DND-41 (cell line): ENCODE measurements at places on chromosomes 2 and 18.
A peak's percentile ranks its signal among the peaks of the same experiment; 100 is the strongest.

- DNase-seq: no peak
Measured at GRCh38 chr2:56009758-56010458, 86.3 kb upstream of the EFEMP1 start.

- no peak for DNase-seq
Measured at GRCh38 chr18:55054021-55054990, 95.0 kb upstream of the CCDC68 start.

GRCh38 chr2:78734221-78734620, 291.3 kb upstream of the REG3G start:
- no peak for DNase-seq

DNA sequence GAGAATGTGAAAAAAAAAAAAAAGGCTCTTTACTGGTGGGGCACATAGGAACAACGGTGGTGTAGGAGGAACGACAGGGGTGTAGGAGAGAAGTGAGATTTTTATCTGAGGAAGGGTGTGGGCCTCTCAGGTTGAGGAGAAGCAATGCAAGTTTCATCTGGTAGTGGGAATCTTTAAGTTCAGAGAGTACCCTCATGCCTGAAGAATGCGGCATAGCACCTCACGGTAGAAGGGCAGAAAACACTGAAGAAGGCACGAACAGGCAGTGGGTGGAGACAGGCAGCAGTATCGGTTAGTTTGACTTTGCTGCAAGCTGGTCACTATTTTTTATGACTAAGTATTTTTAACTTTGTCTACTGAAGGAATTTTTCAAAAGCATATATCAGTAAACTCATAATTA, 52.2 kb upstream of the TSPYL6 start:
- no peak for DNase-seq

DNA sequence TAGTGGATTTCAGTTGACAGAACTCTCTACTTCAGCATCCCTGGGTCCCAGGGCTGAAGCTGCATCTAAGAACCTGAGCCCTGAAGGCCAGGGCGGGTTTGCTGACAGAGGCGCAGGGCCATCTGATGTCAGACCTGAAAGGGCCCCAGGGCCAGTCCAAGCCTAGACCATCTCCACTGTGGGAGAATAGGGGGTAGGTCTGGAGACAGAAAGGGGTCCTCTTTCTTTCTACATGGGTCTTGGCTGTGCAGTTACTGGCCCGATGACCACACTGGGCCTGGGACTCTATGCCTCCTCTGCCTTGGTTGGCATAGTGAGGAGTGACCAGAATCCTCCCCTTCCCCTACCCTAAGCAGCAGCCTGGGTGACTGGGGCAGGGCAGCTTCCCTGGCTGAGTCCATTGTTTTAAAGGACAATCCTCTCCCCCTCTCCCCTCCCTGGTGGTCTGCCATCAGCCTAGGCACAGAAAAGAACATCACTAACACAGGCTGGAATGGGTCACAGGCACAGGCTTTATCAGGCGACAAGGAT, 34.5 kb downstream of the HS1BP3 start:
- DNase-seq: no peak

DNA sequence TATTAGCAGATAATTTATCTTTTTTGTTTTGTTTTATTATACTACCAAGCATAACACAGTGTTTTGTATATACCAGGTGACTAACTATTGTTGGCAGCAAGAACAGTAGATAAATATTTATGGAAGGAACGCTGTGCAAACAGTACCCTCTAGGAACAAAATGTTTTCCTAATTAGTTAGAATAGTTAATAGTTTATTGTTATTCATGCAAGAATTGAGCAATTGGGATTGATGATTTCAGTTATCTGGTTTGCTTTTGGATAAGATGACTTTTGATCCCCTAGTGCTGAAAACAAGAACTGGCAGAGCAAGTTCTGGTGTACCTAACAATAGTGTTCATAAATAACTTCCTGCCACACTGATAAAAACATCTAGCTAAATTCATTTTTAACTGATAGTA, 323.3 kb downstream of the TGIF1 start:
- no peak for DNase-seq

GRCh38 chr2:238563551-238563950, 136.8 kb downstream of the ASB1 start:
- DNase-seq: no peak

DNA sequence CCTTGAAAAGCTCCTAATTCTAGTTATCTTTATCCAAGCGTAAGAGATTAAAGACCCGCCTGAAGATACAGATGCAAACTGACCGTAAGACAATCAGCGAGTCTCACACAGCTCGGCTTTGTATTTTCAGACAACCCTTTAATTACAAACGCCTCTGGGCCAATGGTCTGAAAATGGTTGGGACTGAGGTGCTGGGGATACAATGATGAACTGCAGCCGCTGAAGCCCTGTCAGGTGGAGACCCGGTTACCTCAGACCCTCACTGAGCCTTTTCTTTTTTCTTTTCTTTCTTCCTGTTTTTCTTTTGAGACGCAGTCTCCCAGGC, 715 bp upstream of the CFAP36 start:
- DNase-seq: no peak

- no peak for DNase-seq
Measured at GRCh38 chr2:158598862-158599517, 142.2 kb downstream of the PKP4 start.

DNA sequence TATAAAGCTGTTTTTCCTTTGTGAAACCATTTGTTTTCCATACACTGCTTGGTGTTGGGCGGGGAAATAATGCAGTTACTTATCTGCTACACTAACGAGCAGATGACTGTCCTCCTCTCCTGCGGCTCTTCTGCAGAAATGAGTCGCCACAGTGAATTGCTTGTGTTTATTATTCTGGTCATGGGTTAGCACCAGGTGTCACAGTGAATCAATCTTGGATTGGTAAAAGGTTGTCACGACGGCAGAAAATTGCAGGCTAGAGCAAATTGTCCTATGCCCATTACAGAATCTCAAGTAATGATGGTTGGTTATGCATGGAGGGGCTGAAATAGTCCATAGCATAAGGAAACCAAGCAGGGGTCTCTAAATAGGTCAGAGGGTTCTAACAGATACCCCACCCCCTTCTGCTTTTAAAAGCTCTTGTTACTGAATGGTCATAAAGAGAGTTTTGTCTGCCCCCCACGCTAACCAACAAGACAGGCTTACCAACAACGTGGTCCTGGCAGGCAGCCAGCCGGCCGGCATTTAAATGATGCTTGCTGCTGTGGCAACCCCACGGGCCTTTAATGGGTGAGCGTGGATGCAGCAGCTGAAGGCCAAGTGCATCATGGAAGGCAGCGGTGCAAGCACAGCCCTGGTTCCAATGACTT, 29.5 kb downstream of the RAB31 start:
- DNase-seq: no peak

DNA sequence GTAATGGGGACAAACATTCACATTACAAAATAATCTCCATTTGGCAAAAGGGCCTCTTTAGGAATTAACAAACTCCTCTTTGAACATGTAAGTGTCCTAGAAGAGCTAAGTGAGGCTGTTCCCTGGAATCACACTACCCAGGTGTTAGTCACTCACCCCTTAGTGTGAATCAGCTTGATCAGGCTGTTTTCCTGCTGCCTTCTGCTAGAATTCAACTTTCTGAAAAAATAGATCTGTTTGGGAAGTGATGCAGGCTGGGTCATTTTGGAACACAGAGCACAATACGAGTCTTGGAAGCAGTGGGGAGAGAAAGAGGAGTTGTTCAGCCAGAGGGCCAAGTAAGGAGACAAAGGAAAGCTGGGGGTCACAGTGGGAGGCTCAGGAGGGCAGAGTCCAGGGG, 40.0 kb downstream of the TTC32 start:
- no peak for DNase-seq

GRCh38 chr18:48996901-48997463, 46.2 kb upstream of the SMAD7 start:
- peak; percentile 29 for DNase-seq

- DNase-seq: no peak
Measured at GRCh38 chr2:28377984-28378678, 14.5 kb upstream of the FOSL2 start.

DNA sequence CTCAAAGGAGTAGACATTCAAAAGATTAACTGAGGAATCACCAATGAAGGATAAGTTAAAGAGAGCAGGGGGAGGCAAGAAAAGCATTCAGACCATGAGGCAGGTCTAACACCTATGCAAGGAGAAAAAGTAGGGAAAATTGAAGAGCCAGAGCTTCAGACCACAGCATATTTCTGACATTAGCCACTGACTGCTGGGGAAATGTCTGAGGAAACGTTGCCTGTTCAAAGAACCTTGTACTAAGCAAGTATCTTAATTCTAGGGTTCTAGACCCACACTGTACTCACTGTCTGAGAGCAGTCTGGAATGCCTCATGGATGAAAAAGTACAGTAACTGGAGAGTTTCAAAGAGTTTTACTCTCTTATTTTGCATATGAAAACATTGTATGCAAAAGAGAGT, 39.5 kb upstream of the TFPI start:
- DNase-seq: no peak

DNA sequence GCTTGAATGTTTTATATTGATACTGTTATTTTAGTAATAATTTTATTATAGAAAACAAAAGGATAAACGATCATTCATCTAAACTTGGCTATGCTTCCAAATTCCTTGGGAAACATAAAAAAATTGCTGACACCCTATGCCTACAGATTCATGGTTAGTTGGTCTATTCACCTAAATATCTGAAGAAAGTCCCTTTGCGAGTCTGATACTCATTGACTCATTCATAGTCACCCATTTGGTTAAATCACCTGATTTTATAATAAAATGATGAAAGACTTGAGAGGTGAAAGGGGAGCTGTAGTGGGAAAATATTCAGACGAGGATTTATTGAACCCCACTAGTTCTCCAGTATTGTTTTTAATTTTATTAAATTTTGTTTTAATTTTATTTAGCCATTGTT, 112.0 kb downstream of the PTPN4 start:
- DNase-seq: no peak

DNA sequence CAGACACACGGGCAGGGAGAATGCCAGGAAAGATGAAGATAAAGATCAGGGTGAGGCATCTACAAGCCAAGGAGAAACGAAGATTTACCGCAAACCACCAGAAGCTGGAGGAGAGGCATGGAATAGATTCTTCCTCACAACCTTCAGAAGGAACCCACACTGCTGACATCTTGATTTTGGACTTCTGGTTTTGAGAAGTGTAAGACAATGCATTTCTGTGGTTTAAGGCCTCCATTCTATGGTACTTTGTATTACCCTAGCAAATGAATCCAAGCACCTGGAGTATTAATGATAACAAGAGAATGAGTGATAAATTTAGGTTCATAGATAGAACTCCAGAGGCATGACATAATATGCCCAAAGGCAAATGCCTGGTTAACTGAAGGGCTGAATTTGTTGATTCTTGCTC, 11.8 kb upstream of the FN1 start:
- no peak for DNase-seq

DNA sequence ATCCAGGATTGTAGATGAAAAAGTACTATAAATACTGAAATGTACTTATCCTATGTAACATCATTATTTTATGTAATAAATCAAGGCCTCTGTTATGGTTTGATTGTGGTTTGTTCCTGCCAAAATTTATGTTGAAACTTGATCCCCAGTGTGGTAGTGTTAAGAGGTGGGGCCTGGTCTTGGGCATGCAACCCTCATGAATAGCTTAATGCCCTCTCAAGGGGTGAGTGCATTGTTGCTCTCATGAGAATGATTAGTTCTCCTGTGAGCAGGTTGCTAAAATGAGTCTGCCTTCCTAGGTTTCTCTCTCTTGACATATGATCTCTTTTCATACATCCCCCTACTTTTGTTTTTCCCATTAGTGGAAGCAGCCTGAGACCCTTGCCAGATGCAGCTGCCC, 915.4 kb downstream of the TSN start:
- DNase-seq: no peak

DNA sequence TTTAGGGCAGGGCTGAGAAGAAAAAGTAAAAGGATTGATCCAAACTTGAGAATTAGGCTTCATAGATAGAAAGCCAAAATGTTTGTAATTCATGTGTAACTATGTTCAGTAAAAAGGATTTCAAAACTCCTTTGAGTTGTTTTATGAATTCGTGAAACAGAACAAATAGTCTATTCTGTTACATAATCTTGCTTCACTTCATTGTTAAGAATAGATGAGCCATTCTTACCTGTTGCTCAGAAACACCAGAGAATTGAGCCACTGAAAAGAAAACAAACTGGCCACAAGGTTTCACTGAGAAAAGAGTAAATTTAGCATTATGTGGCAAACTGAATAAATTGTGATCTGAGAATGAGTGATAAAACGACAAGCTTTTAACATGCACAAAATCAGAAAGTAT, 4.5 kb upstream of the ITPRID2 start:
- no peak for DNase-seq

DNA sequence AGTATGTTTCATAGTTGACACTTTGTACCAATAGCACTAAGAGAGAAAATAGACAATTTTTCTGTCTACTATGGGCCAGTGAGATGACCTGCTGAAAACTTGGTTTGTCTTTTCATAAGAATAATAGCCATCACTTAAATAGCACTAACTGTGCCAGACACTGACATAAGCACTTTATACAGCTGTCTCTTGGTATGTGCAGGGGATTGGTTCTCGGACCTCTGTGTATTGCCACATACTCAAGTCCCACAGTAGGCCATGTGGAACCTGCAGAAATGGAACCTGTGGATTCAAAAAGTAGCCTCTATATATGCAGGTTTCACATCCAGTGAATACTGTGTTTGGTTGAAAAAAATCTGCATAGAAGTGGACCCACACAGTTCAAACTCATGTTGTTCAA, 126.7 kb downstream of the XRCC5 start:
- no peak for DNase-seq

DNA sequence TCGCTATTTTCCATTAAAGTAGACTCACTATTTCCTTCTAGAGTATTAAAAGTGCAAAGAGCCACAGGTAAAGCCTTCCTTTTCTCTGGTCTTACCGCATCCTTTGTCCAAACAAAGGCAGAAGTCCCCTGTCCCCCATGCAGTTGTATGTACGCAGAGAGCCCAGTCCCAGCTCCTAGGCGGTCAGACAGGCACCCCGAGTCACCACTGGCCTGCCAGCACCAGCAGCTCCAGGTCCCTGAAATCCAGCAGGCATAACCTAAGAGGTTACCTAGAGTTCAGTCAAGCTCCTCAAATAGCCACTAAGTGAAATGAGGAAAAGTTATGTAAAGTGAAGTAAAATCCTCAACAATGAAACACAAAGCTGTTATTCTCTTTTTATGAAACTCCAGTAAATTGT, 60.4 kb upstream of the TWIST2 start:
- DNase-seq: no peak

DNA sequence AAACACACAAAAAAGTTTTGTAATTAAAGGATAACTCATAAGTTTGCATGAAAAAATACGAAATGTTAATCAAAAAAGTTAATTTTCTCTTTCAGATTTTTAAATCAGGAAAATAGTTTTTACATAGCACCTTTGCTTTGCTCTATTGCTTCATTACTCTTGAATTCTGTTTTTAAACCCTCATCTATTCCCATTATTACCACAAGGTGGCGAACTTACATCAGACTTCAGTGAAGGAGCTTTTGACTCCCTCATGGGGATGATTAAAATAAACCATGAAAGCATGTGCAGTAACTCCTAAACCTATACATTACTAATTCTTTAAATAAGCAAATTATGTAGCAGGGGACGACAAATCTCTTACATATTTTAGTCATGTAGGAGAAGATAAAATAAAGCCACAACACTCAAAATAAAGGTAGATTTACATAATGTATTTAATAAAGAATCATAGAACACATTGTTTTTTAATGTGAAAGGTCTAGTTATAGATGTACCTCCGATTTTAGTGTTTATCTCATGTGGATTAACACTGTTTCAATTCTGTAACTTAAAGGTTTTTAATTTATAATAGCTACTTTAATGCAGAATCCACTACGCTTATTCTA, 105.2 kb downstream of the NETO1 start:
- DNase-seq: peak; percentile 9
